ENCODE measurements at places on chromosomes 1 and 21.

GRCh38 chr1:151128800-151129199 lies 17.6 kb downstream of the SEMA6C start:
- no peak for DNase-seq

DNA sequence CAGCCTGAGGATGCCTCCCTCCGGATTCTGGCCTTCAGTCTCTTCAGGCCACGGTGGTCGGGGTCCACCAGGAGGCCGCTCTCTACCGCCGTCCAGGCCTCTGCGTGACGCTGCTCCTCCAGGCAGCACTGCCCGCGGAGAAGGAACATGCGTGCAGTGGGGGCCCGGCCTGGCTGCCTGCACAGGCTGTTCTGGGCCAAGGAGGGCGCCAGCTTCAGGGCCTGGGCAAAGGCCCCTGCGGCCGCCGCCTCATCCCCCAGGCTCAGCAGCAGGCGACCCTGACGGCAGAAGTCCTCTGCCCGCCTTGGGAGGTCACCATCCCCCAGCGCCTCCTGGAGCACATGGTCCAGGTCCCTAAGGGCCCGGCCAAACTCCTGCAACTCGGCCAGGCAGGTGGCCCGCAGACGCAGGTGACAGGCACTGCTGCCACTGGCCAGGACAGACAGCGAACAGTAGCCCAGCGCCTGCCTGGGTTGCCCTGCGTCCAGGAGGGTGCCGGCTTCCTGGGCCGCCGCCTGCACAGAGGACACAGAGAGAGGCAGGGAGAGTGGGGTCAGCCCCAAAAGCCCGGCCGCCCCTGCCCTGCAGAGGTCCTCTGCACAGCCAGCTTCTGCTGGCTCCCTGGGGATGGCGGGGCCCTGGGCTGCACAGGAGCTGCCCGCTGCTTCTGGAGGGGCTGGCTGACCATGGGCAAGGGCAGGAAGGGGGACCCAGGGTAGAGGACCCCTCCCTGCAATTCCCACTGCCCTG lies 8.7 kb upstream of the MMEL1 start:
- no peak for DNase-seq

DNA sequence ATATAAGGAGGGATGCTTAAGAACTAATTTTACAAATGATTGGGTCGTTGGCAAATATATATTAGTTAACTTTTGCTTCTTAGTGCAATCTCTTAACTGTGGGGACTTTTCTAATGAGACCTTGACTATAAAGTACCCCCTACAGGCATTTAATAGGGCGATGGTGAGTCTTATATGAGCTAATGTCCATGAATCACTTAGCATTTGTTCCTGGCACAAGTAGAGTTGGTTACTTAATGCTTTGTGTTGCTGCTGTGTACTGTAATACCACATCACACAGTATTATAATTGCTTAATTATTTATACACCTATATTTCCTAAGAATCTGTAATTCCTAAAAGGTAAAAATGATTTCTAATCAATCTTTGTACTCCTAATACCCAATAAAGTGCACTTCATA lies 25.3 kb upstream of the TMCO1 start:
- no peak for DNase-seq

GRCh38 chr1:197633447-197634078 lies 141.7 kb downstream of the DENND1B start:
- DNase-seq = no peak

GRCh38 chr1:172883844-172884243 lies 166.9 kb downstream of the TNFSF18 start:
- DNase-seq = no peak

GRCh38 chr1:94719926-94720793 lies 100.0 kb upstream of the SLC44A3 start:
- DNase-seq = no peak

DNA sequence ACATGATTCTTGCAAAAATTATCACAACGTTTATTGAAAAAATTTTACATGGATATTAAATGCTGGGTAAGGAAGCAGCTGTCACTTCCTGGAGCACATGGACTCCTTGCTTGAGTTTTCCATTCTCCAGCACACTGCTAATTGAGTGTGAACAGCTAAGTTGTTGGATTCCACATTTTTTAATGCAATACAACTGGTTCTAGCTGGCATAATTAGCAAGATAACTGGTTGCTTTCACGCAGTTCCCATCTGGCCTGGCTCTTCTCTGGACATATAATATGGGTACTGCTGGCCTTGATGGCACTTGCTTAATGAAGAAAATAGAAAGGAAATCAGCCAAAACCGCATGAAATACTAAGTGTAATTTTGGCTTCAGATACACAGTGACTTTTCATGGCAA lies 26.6 kb downstream of the RGS21 start:
- no peak for DNase-seq

DNA sequence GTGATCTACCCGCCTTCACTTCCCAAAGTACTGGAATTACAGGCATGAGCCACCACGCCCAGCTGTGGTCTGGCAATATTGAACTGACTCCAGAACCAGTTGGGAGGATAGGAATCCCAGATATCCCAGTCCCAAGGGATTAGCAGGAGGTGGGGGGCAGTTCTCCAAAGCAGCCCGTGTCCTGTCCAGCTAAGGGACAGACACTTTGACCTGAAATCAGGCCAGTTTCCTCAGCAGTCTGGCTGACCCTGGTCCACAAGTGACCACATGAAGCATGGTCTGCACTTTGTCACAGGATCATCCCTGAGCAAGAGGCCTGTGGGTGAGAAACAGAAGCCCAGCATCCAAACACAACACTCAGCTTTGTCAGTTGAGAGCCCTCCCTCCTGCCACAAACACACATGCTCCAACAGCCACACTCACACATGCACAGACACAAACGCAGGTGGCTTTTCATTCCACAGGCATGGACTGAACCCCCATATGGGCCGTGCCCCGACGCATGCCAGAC lies 2.7 kb upstream of the FDPS start:
- DNase-seq = no peak

GRCh38 chr1:206962272-206962671 lies 8.0 kb downstream of the FCAMR start:
- DNase-seq = no peak

DNA sequence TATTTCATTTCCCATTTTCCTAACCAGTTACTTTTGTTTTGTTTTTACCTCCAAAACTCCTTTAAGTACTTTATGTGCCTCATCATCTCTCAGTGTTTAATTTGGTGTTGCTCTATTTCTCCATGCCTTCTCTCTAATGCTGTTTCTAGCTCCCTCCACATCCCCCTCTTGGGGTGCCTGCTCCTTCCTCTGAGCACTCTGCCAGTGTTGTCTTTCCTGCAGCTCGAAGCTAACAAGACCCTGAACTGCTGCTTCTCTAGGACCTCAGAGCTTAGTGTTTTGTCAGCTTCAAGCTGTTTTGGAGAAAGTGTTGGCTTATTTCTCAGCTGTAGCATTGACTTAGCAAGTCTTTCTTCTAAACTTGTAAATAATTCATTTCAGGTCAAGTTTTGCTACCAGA lies 290.6 kb downstream of the DPYD start:
- no peak for DNase-seq

DNA sequence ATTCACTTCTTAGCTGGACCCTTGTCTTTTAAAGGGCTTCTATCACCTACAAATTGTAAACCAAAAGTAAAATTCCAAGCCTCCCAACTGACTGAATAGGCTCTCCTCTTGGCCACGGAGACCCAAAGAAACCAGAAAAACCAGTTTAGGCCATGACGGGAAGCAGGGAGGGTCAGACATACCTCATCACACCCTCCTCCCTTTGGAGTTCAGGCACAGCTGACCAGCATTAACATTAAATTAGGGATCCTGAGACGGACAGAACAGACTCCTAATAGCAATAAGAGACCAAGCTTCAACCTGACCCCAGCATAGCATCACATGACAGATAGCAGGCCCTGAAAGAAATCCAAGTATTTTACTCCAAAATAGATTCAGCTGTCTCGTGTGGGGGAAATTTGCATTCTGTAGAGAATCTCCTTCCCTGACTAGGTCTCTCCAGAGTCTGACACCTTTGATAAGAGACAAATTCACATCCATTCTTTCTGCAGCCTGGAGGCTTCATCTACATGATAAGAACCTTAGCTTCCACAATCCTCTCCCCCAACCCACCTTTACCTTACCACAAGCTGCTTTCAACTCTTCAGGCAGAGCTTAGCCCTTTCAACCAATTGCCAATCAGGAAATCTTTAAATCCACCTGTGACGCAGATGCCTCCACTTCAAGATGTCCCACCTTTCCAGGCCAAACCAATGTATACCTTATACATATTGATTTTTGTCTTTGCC lies 177.1 kb upstream of the RAB4A start:
- no peak for DNase-seq

DNA sequence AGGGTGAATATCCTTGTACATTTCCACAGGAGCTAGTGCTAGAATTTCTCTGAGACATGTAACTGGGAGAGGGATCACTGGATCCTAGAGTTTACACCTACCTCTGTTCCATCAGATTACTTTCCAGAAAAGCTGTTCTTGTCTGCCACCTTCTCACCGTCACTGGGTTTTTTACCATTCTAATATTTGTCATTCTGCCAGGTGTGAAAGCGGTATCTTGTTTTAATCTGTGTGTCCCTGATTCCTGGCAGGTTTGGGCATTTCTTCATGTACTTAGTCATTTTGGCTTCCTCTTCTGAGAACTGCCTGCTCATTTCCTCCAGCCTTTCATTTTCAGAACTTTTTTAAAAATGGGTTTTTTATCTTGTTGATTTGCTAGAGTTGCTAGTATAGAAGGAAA lies 5.1 kb downstream of the PMF1 start:
- no peak for DNase-seq

GRCh38 chr1:65265651-65266351 lies 43.5 kb upstream of the DNAJC6 start:
- no peak for DNase-seq

DNA sequence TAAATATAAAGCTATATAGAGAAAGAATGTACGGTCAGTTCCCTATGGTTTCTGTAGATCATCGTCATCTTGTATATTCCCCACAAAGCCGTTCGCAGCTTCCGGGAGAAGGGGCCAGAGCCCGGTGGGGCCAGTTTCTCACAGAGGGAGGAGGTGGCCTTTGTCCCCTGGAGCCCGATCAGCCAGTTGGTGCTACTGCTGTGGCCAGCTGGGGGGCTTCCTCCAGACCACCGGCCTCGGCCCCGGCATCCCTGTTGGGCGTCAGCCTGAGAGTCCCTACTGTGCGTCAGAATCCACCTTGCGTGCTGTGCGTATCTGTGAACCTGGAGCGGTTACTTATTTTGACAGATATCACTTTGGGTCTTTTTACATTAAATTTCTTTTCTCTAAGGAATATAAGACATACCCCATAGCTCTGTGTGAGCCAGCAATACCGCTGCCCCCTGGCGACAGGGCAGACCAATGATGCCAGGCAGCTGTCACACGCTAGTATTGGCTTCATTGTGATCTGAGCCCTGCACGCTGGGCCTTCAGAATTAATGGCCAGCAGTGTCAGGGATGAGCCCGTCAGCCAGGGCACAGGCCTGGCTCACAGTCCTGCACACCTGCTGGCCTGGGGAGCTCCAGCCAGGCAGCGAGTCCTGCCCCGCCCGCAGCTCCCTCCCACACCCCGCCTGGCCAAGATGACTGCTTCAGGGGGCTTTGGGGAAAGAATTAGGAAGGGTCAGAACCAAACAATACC lies 145.9 kb downstream of the PGBD5 start:
- no peak for DNase-seq

DNA sequence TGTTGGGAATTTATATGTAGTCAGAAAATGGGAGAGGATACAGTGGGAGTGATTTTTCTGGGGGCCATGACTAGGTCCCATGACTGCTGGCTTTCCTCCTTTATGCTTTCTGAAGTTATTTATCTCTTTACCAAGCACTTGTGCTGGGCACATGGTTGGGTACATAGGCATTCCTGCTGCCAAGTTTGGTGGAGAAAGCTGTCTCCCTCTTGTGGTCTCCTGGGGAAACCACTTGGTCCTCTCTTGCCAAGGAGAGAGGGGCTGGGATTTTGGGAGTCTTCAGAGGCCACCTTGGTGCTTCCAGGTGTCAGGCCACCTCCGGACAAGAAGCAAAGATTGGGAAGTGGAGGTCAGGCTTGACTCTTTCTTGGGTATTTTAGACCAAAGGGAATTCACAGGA lies 120.2 kb upstream of the KCNE2 start:
- no peak for DNase-seq

- no peak for DNase-seq
Observed at GRCh38 chr1:244844155-244845121, 9.0 kb downstream of the COX20 start.

GRCh38 chr21:29256126-29256910 lies 42.4 kb upstream of the BACH1 start:
- no peak for DNase-seq

DNA sequence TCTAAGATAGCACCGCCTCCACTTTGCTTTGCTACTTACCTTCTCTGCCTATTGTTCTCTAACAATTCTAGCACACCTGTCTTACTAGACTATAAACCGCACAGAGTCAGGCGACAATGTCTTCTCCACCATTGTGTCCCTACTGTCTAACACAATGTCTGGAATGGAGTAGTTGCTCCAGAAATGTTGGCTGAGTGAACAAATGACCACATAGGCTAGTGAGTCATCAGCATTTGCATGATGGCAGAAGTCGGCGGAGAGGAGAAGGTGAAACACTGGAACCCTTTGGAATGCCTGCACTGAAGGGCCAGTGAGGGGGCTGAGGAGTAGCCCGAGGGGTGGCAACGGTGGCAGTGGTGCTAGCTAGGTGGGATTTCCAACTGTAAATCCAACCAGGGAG lies 14.0 kb upstream of the PABPC4 start:
- DNase-seq = no peak

GRCh38 chr1:106111044-106111443 lies 945.4 kb upstream of the PRMT6 start:
- DNase-seq = no peak

- DNase-seq = no peak
Observed at GRCh38 chr21:37412603-37413360, 46.2 kb downstream of the DYRK1A start.

DNA sequence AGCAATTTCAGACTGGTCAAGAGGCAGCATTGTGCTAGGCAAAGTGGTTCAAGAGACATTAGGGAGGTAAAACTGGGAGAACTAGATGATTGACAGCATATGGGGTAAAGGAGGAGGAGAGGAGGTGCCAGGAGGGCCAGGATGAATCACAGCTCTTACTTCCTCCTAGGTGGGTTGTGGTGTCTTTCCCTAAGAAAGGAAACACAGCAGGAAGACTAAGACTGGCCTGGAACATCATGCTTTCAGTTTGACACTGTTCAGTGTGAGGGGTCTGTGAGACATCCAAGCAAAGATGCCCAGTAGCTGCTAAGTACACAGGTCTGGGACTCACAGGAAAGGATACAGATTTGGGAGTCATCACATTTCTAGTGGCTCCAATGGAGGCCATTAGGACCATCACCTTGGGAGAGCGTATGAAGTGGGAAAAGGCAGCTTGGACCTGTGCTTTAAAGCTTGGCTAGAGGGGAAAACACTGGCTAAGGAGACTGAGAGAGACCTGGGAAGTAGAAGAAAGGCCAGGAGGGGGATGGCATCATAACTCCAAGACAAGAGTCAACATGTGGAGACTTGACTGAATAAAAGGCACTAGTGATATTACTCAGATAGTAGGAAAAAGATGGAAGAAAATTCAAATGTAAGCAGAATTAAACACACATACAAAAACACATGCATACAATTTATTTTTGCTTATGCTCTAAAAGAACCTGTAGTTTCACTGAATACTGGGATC lies 17.3 kb downstream of the CD58 start:
- no peak for DNase-seq

- DNase-seq = no peak
Observed at GRCh38 chr1:46086576-46086975, 45.9 kb downstream of the PIK3R3 start.

Data from stimulated activated CD8-positive, alpha-beta memory T cell treated with anti-CD3 and anti-CD28 coated beads, Interleukin-15, amount 100 ng/mL, for 48 hours (primary cell).